Activated T-helper 2 cell treated with anti-CD3 and anti-CD28 coated beads, Interferon-gamma antibody, Interleukin-2, Interleukin-4, amounts not matched to agents 10 μg/mL and 5 μg/mL and 100 μg/mL, durations not matched to agents 14 hours and 24 hours and 36 hours (primary cell): ENCODE measurements at places on chromosomes 16 and 17. TPM values are rescaled to one million over a fixed set of nuclear protein-coding genes. Genes with fewer than 3 reads are reported as not detected.

- H3K27me3 ChIP-seq: peaks cover 70% of the 10 kb centered on the region
- no peaks in the 10 kb centered on the region for H3K36me3 ChIP-seq
- no peak overlapping the region for H3K4me3 ChIP-seq
- H3K27ac ChIP-seq: no peak overlapping the region
- DNase-seq: no peak
- peaks cover 7% of the 10 kb centered on the region for H3K4me1 ChIP-seq
Observed at GRCh38 chr17:49989518-49989880, 5.5 kb downstream of the DLX3 start.

- no peak overlapping the region for H3K4me3 ChIP-seq
- H3K27ac ChIP-seq: no peak overlapping the region
- no peak for DNase-seq
- no peaks in the 10 kb centered on the region for H3K27me3 ChIP-seq
- H3K4me1 ChIP-seq: no peaks in the 10 kb centered on the region
Observed at GRCh38 chr16:63922560-63922959, 1199.3 kb downstream of the CDH11 start.

The SULT1A1 gene
- total RNA-seq: 9.8 and 9.9 TPM in 2 replicates

- no peaks in the 10 kb centered on the region for H3K36me3 ChIP-seq
- H3K4me3 ChIP-seq: no peak overlapping the region
- H3K27ac ChIP-seq: no peak overlapping the region
- no peak for DNase-seq
Observed at GRCh38 chr17:8012996-8013640, 10.7 kb downstream of the GUCY2D start.

DNA sequence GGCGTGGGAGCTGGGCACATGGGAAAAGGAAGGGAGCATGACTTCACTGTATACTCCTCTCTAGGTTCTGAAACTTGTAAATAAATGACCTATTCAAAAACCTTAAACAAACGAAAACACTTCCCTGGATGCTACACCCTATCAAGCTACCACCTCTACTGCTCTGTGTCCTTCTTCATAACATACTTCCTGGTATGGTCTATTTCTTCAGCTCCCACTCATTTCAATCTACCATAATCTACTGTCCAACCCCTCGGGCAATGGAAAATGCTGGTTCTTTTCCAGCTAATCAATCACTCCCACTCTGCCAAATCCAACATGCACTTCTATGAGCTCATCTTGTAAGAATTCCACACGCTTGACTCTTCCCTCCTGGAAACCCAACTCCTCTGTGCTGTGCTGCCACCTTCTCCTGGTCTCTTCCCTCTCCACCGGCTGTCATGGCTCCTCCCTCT lies 42.4 kb downstream of the AMFR start:
- H3K4me1 ChIP-seq: no peaks in the 10 kb centered on the region
- no peak for DNase-seq
- peaks cover 87% of the 10 kb centered on the region for H3K36me3 ChIP-seq
- H3K4me3 ChIP-seq: no peak overlapping the region
- H3K27ac ChIP-seq: no peak overlapping the region

- H3K27me3 ChIP-seq: no peaks in the 10 kb centered on the region
- H3K36me3 ChIP-seq: peaks cover 76% of the 10 kb centered on the region
- peaks cover 14% of the 10 kb centered on the region for H3K4me1 ChIP-seq
- H3K27ac ChIP-seq: peak overlapping the region; percentile 97
- no peak for DNase-seq
Observed at GRCh38 chr16:3444032-3444388, 530 bp downstream of the NAA60 start.

DNA sequence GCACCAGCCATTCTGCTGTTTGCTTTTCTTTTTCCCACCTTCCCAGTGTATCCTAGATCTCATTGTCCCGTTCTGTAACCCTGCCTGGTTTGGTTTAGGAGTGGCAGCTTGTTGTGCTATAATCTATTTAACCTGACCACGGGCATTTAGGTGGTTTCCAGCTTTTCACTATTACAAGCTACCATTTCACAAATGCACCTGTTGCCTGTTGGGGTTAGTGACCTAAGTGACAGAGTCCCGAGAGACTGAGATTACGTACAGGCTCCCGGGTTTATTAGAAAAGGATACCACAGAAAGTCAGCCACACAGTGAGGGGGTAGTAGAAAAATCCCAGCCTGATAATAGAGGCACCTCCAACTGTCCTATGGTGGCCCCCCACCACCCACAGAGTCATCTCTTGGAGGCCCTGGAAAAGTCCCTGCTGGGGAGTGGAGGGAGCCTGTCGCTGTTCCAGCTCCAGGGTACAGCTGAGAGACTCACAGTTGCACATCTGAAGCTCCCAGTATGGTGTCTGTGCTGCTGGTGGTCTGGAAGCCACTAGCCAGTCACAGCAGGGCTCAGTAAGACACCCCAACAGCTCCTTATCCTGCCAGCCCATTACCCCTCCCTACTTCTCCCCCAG lies 21.2 kb downstream of the CLEC16A start:
- no peaks in the 10 kb centered on the region for H3K27me3 ChIP-seq
- DNase-seq: no peak
- H3K36me3 ChIP-seq: peaks cover 65% of the 10 kb centered on the region
- peak overlapping the region; percentile 63 for H3K4me3 ChIP-seq
- H3K4me1 ChIP-seq: peaks cover 68% of the 10 kb centered on the region
- H3K27ac ChIP-seq: peak overlapping the region; percentile 92

The MYH2 gene
- not detected in 2 replicates for total RNA-seq

The SOX15 gene
- 0.21 and 0.60 TPM in 2 replicates for total RNA-seq

DNA sequence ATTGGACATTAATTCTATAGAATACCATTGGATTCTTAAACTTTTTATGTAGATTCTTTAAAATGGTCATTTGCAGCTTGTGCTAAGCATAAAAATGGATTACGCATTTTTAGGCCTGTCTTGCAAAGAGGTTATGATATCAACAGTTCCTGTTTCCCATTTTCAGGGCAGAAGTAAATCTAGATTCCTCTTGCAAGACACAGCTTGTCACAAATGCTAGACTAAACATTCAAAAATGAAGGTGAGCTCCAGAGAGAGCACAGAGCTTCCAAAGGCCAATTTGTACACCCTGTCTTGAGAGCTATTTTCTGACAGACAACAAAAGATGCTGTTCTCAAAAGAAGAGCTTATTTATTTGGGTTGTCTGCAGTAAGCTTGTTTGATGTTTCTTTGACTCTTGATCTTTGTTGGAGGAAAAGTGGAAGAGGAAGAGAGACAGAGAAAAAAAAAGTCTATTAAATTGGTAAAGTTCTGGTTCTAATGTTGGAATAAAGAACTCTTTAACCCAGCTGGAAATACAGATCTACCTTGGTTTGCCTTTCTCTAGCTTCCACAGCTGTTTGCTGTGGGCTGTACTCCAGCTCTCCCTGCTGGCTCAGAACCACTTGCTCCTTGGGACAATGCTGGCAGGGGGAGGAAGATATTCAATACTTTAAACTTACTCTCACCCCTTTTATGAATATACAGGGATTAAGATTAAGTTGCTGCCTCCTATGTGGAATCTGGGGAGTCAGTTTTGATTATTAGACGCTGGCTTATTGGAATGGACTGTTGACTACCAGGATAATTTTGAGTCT lies 651.8 kb downstream of the CDH11 start:
- H3K4me3 ChIP-seq: no peak overlapping the region
- no peaks in the 10 kb centered on the region for H3K36me3 ChIP-seq
- H3K27me3 ChIP-seq: no peaks in the 10 kb centered on the region
- no peak overlapping the region for H3K27ac ChIP-seq
- no peak for DNase-seq
- no peaks in the 10 kb centered on the region for H3K4me1 ChIP-seq

The MYH8 gene
- not detected in 2 replicates for total RNA-seq

DNA sequence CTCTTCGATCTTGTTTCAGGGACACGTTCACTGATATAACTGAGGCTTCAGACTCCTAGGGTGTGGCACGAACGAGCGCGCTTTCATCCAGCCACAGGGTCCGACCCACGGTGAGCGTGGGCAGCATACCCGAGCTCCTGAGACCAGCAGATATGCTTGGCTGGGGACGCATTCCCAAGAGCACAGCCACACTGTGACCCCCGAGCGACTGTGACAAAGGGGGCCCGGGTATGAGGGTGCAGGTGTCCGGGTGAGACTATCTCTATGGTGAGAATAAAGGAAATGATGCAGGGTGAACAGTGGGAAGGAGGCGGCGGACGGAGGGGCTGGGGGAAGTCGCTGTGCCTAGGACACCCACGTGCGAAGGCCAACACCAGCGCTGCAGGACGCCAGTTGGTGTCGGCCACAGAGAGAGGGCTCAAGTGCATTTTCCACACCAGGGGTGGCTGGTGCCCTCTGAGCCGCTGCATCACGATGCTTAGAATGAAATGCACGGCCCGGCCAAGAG lies 17.6 kb downstream of the RPH3AL start:
- peaks cover 21% of the 10 kb centered on the region for H3K27me3 ChIP-seq
- no peak overlapping the region for H3K27ac ChIP-seq
- DNase-seq: no peak
- no peaks in the 10 kb centered on the region for H3K36me3 ChIP-seq
- no peaks in the 10 kb centered on the region for H3K4me1 ChIP-seq

The NR1D1 gene
- total RNA-seq: 6.6 and 6.8 TPM in 2 replicates

- no peak overlapping the region for H3K4me3 ChIP-seq
- H3K4me1 ChIP-seq: no peaks in the 10 kb centered on the region
- no peak for DNase-seq
- H3K27ac ChIP-seq: no peak overlapping the region
- peaks cover 46% of the 10 kb centered on the region for H3K27me3 ChIP-seq
Observed at GRCh38 chr17:72124438-72124775, 3.6 kb downstream of the SOX9 start.

DNA sequence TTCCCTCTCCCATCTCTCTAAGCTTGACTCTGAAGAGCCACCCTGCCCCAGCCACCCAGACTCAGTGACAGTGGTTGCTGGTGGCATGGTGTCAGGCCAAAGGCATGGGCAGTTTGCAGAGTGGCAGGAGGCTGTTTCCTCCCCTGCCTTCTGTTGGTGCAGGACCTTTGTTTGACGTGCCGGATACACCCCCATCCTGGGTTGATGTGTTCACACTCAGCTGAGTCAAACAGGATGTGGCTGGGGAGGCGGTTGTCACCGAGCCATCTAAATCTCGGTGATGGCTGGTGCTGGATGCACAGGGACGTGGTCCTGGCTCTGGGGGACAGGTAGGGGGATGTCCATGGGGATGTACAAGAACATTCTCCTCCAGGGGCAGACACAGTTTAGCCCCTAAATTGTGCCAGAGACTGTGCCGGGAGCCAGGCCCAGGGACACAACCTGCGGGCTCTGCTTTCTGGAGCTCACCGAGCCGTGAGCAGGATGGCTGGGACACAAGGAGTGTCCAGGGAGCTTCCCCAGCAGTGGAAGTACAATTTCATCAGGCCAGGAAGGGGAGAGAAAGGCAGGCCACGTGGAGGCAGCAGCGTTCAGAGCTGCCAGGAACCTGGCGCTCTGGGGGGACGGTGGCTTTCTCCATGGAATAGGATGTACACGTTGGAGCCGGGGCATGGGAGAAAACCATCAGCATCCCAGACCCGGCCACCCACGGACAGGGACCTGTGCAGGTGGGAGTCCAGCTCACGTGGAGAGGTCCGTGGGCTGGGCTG lies 264.2 kb downstream of the SEC14L1 start:
- H3K36me3 ChIP-seq: peaks cover 55% of the 10 kb centered on the region
- no peaks in the 10 kb centered on the region for H3K27me3 ChIP-seq
- peak; percentile 77 for DNase-seq
- H3K4me1 ChIP-seq: peaks cover 72% of the 10 kb centered on the region
- peak overlapping the region; percentile 93 for H3K4me3 ChIP-seq

The TNFRSF13B gene
- total RNA-seq: 0.14 TPM in 1 of 2 replicates, not detected in the other

The DHRS7B gene
- total RNA-seq: 17.7 and 19.4 TPM in 2 replicates

- no peaks in the 10 kb centered on the region for H3K36me3 ChIP-seq
- H3K4me3 ChIP-seq: no peak overlapping the region
- no peak for DNase-seq
- H3K4me1 ChIP-seq: no peaks in the 10 kb centered on the region
- H3K27ac ChIP-seq: no peak overlapping the region
- H3K27me3 ChIP-seq: peaks cover 2% of the 10 kb centered on the region
Observed at GRCh38 chr16:17544785-17545184, 74.0 kb upstream of the XYLT1 start.

The RHBDL1 gene
- 1.3 and 1.4 TPM in 2 replicates for total RNA-seq

GRCh38 chr16:12403746-12404658 lies 399.7 kb downstream of the CPPED1 start:
- no peaks in the 10 kb centered on the region for H3K27me3 ChIP-seq
- no peaks in the 10 kb centered on the region for H3K36me3 ChIP-seq
- H3K27ac ChIP-seq: no peak overlapping the region
- no peak overlapping the region for H3K4me3 ChIP-seq
- H3K4me1 ChIP-seq: peaks cover 2% of the 10 kb centered on the region

The CTRB1 gene
- total RNA-seq: not detected in 2 replicates

The TTLL6 gene
- total RNA-seq: 0.07 TPM in 1 of 2 replicates, not detected in the other

GRCh38 chr17:18925187-18925586 lies 26.8 kb upstream of the SLC5A10 start:
- DNase-seq: no peak
- peaks cover 34% of the 10 kb centered on the region for H3K4me1 ChIP-seq
- no peak overlapping the region for H3K4me3 ChIP-seq
- peaks cover 46% of the 10 kb centered on the region for H3K36me3 ChIP-seq
- H3K27ac ChIP-seq: peak overlapping the region; percentile 7

The KRT17 gene
- total RNA-seq: not detected in 2 replicates

GRCh38 chr17:17826342-17826713 lies 10.5 kb downstream of the SREBF1 start:
- H3K36me3 ChIP-seq: peaks cover 38% of the 10 kb centered on the region
- peaks cover 62% of the 10 kb centered on the region for H3K4me1 ChIP-seq
- no peak for DNase-seq
- no peaks in the 10 kb centered on the region for H3K27me3 ChIP-seq

The PROCA1 gene
- 7.0 and 7.7 TPM in 2 replicates for total RNA-seq

GRCh38 chr17:42586514-42587230 lies 9.1 kb upstream of the PSMC3IP start:
- peaks cover 54% of the 10 kb centered on the region for H3K36me3 ChIP-seq
- H3K4me3 ChIP-seq: no peak overlapping the region
- no peak overlapping the region for H3K27ac ChIP-seq
- no peaks in the 10 kb centered on the region for H3K4me1 ChIP-seq
- H3K27me3 ChIP-seq: no peaks in the 10 kb centered on the region
- DNase-seq: no peak

The UTS2R gene
- 0.18 TPM in 1 of 2 replicates, not detected in the other for total RNA-seq

- H3K27ac ChIP-seq: peak overlapping the region; percentile 81
- no peaks in the 10 kb centered on the region for H3K27me3 ChIP-seq
- H3K4me1 ChIP-seq: peaks cover 46% of the 10 kb centered on the region
- peaks cover 22% of the 10 kb centered on the region for H3K36me3 ChIP-seq
- DNase-seq: no peak
- H3K4me3 ChIP-seq: peak overlapping the region; percentile 80
Observed at GRCh38 chr17:30821871-30822723, 2.4 kb downstream of the CRLF3 start.

The ACLY gene
- total RNA-seq: 223 and 232 TPM in 2 replicates

The CRYM gene
- total RNA-seq: not detected in 2 replicates

DNA sequence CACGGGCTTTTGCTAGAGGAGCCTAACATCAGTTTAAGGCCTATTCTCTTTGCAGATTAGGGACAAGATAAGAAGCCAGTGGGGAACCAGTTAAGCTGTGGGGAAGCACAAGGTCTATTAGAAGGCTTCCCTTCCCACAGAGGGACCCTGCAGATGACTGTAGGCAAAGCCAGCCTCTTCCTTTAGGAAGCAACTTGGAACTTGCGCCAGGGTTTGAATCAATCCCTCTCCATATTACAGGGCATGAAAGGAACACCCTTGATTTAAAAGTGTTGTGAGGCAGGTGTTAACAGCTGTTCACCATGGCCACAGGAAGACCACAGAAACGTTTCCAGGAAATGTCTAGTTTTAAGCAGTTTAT lies 77.3 kb downstream of the RPTOR start:
- peaks cover 12% of the 10 kb centered on the region for H3K36me3 ChIP-seq
- H3K27me3 ChIP-seq: no peaks in the 10 kb centered on the region
- peaks cover 43% of the 10 kb centered on the region for H3K4me1 ChIP-seq
- DNase-seq: no peak

GRCh38 chr17:36133602-36134236 lies 30.1 kb downstream of the CCL4 start:
- no peaks in the 10 kb centered on the region for H3K4me1 ChIP-seq
- no peak overlapping the region for H3K27ac ChIP-seq
- H3K27me3 ChIP-seq: peaks cover 16% of the 10 kb centered on the region
- H3K36me3 ChIP-seq: no peaks in the 10 kb centered on the region
